ENCODE measurements at places on chromosomes 3 and 15.
A peak's percentile ranks its signal among the peaks of the same experiment; 100 is the strongest.

DNA sequence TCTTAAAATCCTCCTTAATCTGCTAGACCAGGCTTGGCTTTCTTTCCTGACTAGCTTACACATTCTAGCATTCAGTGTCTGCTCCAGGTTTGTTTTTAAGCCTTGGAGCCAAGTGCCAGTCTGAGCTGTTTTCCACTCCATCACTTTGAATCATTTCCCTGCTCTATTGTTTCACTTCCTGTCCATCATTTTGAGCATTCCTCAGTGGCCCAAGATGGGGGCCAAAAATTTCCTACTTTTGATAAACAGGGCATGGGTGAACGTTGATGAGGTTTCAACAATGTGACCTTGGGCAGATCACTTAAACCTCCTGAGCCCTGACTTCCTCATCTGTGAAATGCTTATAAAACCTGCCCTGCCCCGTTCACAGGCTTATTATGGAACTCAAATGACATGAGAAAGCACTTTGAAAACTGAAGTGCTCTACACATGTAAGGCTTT lies 4.4 kb downstream of the CYP19A1 start:
- DNase-seq = no peak

- DNase-seq = no peak
Measured at GRCh38 chr3:14524920-14525660, 15.1 kb downstream of the GRIP2 start.

DNA sequence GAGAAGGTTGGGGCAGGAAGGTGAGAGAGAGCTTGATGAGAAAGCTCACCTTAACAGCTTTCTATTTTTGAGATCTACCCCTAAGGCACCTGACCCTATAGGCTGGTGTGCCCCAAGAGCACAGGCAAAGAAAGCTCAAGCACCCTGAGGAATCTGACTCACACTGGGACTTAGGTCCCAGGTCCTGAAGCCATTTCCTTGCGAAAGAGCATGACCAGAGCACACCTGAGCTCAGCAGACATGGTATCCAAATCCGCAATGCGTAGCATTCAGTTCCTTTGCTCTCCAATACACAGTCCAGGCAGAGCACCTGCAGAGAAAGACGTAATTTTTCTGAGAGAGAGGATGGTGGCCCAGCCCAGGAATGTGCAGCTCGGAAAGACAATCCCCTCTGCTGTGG lies 112.1 kb upstream of the LPP start:
- DNase-seq = no peak

GRCh38 chr3:49416867-49417266 lies 4.6 kb downstream of the TCTA start:
- no peak for DNase-seq

DNA sequence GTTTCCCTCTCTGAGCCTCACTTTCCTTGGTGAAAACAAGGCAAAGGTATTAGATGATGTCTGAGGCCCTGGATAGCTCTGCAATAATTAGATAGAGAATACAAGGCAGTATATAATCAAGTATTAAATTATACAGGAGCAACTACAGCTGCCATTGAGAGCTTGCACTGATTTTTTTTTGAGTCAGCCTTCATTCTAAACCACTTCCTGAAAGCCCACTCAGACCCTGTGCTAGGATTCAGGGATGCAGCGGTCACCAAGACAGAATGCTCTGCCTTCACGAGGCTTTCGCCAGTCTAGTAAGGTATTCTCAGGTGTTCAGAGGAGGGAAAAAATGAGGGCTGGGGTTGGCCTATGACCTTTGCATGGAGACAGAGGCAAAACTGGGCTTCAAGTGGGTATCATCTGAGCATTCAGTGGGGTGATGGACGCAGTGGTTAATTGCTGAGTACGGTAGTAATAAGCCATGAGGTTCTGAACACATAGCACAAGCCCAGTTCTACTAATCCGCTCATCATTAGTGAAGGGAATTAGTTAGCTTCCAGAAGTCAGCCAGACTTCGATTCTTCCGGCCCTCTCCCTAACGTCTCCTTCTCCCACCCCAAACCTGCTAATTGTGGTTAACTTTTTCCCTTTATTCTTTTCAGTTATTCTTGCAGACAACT lies 3.6 kb downstream of the VGLL4 start:
- no peak for DNase-seq

DNA sequence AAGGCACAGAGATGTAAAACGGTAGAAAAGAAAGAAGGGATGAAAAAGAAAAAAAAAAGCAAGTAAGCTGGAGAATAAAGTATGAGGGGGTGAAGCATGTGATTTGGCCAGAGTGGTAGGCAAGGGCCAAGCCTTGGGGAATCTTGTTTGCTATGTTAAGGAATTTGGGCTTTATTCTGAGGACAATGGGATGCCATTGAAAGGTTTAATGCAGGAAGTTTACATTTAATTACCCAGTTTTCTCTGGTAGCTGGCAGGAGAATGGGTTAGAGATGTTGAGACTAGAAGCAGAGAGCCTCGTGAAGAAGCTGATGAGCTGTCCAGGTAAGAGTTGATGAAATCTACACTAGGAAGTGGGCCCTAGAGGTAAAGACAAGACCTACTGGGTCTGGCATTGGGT lies 455.9 kb downstream of the PDCD6IP start:
- DNase-seq = no peak

DNA sequence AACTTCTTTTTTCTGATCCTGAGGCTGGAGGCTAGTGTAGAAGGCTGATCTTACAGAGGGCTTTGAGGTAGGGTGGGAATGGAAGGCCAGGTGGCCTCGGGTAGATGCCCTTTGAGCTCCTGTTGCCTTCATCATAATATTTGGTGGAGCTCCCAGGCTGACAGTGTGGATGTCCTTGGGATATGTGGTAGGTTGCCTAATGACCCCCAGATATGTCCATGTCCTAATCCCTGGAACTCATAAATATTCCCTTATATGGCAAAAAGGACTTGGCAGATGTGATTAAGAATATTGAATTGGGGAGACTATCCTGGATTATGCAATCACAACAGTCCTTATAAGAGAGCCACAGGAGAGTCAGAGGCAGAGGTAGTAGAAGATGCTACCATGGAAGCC lies 5.5 kb downstream of the ADAMTSL3 start:
- DNase-seq = no peak

GRCh38 chr3:162491952-162492351 lies 995.3 kb downstream of the OTOL1 start:
- DNase-seq = no peak

DNA sequence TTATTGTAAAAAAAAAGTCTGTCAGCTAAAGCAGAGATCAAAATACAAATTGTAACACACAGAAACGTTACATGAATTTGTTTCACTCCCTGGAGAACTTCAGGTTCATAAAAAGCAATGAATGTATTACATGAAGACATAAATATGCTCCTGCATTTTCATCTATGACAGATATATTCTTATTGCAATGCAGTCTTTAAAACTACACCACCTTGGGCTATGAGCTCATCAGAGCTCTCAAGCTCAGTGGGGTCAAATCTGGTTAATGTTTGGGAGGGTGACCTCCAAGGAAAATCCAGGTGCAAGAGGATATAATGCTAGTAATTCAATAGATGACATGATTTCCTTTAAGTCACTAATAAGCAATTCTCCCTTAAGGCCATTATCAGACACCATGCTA lies 606.8 kb downstream of the EPHA3 start:
- no peak for DNase-seq

DNA sequence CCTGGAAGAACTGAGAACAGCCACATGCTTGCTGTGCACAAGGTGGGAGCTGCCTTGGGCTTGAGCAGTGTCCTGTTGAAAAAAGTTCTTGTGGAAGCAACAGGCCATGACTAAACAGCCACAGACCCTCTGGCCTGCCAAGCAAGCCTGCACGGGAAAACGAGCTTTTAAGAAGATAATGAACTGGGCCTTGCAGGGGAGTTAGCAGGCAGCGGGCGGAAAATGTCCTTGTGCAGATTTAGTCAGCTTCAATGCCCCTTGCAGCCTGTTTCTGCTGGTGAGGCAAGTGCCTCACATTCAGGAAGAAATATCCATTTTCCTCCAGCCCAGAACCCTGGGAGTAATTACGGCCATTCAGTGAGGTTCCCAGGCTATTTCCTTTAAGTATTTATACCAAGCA lies 126.2 kb upstream of the KLHL25 start:
- DNase-seq = no peak

DNA sequence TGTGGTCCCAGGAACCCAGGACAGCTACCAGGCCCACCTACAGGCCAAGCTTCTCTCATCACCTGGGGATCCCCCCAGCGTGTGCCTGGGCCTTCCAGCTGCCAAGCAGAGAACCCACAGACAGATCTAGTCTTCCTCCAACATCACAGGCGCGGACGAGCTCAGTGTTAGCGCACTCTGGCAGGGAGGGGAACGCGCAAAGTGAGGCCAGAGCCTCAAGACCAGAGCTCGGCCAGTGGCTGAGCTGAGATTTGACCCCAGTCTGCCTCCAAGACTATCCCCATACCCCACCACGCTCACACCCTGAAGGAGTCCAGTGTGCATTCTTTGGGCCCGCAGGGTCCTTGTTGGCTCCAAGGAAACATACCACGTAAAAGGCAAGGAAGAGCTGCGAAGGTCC lies 5.1 kb downstream of the MFGE8 start:
- no peak for DNase-seq

- DNase-seq = no peak
Measured at GRCh38 chr3:9864200-9864927, 15.7 kb downstream of the CIDEC start.

GRCh38 chr15:37921527-37922385 lies 12.7 kb upstream of the TMCO5A start:
- no peak for DNase-seq

GRCh38 chr3:56469141-56469540 lies 874 bp upstream of the ERC2 start:
- no peak for DNase-seq

DNA sequence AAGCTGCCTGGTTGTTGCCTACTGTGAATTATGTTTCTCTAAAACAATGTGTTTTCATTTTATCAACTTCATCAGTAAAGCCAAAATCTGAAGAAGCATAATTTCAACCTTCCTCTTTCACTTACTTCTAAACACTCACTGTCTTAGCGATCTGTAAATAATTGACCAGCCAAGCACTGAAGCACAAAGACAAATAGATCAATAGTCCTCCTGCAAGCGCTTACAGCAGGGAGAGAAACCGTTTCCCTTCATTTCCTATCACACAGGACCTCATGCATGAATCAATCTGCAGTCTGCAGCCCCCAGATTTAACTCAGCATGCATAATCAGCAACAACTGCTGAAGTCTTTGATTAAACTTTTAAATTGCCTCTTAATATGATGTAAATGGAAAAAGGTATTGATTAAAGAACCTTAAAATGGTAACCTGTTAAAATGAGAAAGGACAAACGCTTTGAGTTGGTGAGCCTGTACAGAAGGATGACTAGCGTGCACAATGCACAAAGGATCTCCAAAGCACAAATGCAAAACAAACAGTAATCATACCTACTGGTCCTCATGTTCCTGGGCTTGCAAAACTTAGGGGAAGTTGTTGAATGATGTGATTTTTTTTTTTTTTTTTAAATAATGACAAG lies 370.2 kb upstream of the ZNF385D start:
- no peak for DNase-seq

DNA sequence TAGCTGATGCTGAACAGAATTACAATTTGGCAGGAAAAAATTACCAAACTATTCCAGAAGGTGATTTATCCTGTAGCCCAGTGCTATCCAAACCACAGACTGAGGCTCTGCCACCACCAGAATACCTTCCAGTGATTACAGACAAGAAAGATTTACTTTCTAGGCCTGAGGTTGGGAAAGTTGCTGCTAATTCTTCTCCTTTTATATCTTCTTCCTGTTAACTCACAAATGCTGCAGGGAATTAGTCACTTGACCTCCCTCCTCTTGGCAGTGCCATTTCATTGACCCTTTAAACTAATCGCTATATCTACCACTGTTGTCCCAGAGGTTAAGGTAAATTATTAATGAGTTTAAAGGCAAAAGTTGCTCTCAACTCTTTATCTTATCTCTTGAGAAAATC lies 118.4 kb downstream of the CTNNB1 start:
- DNase-seq = peak; percentile 19

DNA sequence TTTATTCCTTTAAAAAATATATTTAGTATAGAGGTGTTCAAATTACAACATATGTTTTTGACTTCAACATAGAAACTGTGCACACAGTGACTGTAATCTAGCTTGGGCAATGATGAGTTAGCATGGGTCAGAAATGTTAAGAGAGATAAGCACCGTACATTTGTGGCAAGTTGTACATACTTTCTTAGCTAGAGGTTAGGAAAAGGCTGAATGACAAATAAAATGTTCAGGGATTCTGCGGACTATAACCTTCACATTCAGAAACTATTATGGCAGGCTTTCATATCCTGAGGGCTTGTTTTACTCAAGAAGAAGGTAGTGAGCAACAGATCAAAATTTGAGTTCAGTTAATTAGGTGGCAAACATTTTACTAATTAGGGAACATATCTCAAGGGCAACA lies 379.7 kb upstream of the EPHA6 start:
- no peak for DNase-seq

- no peak for DNase-seq
Measured at GRCh38 chr3:13135811-13136321, 62.6 kb upstream of the IQSEC1 start.

DNA sequence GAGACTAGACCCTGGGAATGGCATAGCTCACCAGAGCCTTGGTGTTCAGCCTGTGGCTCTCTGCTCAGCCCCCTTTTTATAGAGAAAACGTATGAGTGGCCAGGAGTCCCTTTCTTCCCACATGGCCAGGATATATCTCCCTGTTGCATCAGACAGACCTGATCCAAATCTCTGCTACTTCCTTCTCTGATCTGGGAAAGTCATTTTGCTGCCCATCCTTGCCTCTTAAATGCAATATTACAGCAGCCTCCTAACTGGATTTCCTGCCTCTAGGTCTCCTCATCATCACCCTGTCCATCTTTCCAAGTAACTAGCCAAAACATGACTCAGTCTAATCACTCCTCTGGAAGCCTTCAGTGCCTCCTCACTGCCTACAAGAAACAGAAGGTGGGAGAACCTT lies 42.9 kb downstream of the CTDSPL start:
- DNase-seq = no peak

- no peak for DNase-seq
Measured at GRCh38 chr15:39013262-39013661, 448.6 kb upstream of the RASGRP1 start.

DNA sequence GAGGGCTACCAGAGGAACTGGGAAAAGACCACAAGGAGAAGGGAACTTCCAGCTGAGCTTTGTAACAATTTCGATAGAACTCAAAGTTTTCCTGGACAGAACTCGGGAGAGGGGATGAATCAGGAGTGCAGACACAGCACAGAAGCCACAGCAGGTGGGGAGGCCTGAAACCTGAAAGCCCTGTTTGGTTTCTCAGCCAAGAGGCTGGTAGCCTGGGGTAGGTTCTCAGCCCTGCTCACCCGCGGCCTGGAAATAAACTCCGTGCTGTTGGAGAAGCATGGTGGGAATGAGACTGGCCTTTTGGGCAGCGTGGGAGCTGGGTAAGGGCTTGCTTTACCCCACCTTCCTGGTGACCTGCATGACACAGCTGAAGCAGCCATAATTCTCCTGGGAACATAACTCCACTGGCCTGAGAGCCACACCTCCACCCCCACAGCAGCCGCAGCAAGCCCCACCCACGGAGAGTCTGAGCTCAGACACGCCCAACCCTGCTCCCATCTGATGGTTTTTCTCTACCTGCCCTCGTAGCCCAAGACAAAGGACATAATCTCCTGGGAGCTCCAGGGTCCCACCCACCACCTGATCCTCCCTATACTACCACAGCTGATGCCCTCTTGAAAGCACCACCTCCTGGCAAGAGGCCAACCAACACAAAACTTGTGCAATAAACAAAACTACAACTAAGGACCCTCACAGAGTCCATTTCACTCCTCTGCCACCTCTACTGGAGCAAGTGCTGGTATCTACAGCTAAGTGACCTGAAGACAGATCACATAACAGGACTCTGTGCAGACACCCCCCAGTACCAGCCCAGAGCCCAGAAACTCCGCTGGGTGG lies 52.5 kb upstream of the CHRM5 start:
- no peak for DNase-seq

GRCh38 chr3:152019508-152019907 lies 146.1 kb downstream of the SUCNR1 start:
- no peak for DNase-seq
